ENCODE measurements at places on chromosomes 6 and 20.

DNA sequence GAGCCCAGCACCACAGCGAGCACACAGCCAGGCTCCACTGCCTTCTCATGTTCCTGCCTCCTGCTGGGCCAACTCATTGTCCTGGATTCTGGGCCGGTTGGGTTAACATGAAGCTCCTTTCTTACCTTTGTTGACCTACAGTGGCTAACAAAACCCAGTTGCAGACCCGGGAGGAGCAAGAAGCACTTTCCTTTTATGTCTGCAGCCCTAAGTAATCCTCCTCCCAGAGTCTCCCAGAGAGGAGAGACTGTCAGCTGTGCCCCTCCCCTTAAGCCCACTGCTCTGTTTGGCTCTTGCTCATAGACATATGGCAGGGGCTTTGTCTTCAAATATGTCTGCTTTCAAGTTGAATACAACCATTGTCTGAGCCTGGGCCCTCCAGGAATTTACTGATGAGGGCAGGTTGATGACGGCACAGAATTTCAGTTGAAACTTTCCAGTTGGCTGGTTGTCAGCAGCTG, 55.2 kb downstream of the PSMB1 start:
- DNase-seq = no peak

DNA sequence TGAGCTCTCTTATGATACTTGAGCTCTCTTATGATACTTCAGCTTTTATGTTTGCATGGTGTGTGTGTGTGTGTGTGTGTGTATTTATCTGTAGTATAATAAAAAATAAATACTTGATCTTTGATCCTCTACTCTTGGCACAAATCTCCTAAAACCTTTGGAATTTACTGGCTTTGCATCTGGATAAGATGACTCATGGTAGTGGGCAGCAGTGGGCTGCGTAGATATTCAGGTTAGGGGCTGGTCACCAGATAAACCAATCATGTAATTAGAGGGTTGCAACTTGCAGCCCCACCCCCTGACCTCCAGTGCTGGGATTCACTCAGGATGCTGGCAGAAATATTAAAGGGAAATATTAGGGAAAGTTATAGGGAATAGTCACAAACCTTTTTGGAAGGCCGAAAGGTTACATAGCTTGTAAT, 151.9 kb upstream of the COL21A1 start:
- DNase-seq = no peak

DNA sequence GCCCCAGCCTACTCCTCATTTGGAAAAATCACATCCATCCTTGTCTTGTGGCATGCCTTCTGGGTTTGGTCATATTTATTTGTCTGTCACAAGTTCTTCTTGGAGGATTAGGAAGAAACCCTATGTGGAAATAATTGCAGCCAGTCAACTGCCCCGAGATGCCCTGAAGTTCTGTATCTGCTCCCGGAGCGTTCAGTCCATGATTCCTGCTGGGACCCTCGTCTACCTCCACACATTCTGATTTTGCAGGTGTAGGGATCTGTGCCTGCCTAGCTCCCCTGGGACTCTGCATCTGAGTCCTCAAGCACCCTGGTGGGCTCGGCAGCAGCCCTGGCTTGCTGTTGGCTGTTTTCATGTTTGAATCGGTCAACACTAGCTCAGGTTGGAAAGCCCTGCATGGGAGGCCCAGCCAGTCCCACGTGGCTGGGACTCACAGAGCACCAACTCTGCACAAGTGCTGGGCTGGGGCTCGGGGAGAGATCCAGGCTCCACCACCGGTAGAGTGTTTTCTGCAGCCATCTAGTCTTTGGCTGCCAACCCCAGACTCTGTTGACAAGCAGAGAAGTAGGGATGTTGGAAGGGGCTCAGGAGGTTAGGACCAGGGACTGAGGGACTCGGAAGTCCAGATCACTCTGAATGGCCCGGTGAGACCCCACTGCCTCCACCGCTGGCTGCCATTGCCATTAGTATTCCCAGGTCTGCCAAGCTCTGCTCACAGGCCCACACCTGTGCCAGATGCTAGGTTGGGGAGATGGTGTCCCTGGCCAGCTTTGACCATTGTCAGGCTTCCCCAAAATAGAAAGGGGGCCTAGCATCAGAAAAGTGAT, 183.5 kb upstream of the CST7 start:
- DNase-seq = no peak

DNA sequence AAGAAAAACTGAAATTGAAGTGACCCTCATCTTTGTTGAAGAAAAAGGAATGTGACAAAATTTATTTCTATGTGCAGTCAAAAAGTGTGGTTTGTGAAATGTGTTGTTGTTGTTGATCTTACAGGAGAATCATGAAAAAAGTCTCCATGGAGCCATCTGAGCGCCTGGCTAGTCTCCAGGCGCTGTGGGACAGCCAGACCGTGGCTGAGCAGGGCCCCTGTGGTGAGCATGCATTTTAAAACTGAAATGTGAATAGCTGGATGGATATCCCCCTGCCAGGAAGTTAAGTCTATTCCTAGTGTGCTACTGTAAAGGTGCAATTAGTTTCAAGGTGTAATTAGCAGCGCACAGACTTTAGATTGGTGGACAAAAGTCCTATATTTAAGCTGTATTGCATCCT, 170.6 kb downstream of the CARMIL1 start:
- no peak for DNase-seq

GRCh38 chr20:59832406-59833363, 100.8 kb downstream of the SYCP2 start:
- no peak for DNase-seq

DNA sequence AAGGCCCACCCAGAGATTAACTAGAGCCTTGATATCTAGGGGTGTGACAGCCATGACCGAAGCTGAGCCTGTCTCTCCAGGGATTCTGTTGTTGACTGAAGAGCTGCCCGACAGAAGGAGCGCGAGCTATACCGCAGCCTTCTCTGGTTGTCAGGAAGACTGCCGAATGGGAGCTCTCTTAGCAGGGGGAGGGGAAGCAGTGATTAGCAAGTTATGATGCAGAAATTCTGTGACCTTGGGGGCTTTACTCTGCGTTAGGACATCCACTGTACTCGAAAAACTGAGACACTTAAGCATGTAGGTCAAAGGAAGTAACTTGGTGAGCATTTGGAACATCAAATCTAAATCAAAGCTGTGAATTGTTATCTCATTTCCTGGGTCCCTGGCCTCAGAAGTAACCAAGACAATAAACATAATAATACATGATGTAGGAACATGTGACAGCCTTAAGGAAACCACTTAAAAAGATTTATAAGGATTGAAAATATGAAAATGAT, 84.7 kb downstream of the MAP3K4 start:
- DNase-seq = no peak

DNA sequence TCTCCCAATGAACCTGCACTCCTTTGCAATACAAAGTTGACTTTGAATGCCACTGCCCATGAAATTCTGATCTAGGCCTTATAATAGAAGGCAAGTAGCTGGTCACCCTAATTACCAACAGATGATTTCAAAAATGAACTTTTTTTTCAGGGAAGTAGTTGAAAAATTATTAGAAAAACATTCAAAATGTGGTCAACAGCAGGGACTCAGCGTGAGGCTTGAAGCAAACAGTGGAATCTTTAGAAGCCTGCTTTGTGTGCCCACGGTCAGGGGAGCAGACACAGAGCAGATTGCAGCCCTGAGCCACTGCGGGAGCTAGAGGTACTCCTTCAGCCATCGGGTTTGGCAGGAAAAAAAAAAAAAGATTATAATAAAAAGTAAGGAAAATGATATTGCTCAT, 87.1 kb upstream of the HEY2 start:
- DNase-seq = no peak

GRCh38 chr6:17059022-17059421, 42.8 kb upstream of the STMND1 start:
- no peak for DNase-seq

All from NAMALWA (cell line).